ENCODE measurements at places on chromosomes 2 and 18.

GRCh38 chr2:35099342-35099741 lies 1256.2 kb upstream of the CRIM1 start:
- DNase-seq: no peak

DNA sequence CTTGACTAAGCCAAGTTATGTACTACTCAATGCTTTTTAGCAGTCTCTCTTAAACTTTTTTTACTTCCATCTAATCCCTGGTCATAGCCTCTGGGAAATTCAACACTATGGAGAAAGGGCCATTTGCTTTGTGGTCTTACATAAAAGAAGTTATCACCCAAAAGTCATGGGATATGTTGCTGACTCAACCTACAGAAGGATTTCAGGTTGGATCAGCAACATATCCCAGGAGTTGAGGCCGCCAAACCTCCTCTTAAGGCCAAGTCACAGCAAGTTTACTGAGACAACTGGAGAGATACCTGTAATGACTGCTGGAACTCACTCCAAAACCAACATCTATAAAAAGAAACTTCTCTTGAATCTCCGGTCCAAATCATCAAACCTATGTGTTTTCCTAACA lies 141.1 kb downstream of the IRS1 start:
- DNase-seq: no peak

DNA sequence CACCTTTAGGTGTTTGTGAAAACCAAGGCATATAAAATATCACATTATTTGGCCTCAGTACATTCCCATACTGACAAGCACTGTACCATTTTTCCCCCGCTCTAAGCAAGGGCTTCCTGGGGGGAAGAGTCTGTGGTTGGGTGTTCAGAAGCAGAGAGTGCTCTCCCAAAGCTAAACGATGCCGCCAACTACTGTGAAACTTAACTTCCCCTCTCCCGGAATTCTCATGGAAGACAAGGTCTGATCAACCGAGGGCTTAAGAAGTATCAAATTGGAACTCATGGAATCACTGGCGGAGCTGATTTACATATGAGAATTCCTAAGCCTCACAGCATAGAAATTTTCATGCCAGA lies 433 bp upstream of the MFF start:
- DNase-seq: no peak

DNA sequence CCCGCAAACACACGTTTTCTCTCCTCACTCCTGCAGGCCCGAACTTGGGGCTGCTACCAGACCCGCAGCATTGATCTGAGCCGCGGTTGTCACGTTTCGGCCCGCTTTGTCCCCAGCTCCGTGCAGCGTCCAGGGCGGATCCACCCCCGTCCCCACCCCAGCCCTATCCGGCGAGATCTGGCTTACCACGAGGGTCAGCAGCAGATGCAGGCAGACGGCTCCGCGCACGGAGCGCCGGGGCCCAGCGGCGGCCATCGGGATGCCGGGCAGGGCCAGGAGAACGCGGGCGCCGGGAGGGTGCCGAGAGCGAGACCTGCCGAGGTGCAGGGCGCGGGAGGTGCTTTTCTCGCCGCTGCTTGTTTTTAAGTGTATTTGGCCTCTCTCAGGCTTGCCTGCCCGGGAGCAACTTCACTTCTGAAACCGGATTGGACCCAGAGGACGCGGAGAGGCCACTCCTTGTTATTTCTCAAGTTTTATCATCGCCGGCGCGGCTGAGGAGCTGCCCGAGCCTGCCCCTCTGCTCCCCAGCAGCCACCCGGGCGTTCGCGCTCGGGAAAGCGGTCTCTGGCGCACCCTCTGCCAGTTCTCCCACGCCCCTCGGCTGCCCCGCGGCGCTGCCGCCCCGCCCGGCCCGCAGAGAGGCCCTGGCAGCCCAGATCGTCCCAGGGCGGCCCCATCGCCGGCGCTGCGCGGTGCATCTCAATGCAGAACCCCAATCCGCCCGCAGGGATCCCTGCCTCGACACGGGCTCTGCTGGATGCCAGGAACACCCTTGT lies at the start of gene DSC3:
DSC3 (minus strand) TSS at position 337 of the 776 bp plus-strand sequence; CDS start at position 255, 82 bp downstream.
- DNase-seq: no peak

DNA sequence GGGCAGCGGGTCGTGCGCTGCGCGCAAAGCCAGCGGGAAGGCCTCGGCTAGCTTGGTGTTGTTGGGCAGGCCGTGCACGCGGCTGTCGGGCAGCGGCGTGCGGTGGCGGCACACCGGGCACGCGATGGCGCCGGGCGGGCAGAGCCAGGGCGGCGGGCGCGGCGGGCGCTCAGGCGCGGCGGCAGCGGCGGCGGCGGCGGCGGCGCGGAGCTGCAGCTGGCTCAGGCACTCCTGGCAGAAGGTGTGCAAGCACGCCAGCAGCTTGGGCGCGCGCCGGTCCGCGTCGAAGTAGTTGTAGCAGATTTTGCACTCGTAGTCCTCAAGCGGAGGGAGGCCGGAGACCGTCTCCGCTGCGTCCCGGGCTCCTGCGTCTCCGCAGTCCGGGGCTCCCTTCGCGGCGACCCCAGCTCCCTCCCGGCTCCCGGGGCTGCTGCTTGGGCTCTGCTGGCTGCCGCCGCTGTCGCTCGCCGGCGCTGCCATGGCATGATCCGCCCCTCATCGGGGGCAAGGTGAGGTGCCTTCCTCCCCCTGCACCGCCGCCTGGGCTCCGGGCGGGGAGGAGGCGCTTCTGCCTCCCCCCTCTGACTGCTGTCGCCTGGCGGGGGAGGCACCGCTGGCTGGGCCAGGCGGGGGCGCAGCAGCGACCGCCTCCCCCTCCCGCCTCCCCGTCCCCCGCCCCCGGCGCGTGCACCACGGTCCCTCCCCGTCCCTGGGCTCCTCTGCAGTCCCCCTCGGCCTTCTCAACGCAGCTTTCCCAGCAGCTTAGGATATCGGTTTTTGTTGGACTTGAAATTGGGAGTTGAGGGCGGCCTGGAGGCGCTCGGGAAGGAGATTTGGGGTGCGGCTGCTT lies 21.0 kb upstream of the PAX3 start:
- DNase-seq: no peak

DNA sequence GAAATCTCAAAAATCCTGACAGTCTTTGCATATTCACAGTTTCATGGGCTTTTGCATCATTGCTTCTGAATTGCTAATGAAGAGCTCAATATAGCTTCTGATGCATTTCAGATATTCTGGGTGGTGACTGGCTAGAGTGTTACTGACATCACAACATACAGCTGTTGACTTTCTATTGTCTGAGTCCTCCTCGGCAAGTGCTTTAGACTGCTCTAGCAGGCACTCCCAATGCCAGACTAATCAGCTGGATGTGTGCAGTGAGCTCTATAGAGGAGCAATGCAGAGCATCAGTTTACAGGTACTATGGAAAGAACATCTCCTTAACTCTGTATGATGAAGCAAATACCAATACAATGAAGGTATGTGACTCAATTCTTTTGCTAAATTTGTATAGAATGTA lies 54.9 kb downstream of the R3HDM1 start:
- no peak for DNase-seq

DNA sequence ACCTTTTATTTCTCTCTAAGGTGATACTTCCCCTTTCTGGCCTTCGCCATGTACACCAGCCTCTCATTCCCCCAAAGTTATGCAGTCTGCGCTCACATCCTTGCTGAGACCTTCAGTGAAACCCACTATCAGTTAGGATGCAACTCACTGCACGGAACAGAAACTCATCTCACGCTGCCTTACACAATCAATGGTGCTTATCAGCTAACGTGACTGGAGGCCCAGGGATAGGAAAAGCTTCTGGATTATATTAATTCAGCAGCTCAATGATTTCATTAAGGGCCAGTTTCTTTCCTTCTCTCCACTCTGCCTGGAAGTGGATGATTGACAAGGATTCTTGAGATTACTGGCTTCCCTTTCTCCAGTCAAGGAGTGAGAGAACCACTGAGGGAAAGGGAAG lies 44.8 kb downstream of the CDH2 start:
- no peak for DNase-seq

DNA sequence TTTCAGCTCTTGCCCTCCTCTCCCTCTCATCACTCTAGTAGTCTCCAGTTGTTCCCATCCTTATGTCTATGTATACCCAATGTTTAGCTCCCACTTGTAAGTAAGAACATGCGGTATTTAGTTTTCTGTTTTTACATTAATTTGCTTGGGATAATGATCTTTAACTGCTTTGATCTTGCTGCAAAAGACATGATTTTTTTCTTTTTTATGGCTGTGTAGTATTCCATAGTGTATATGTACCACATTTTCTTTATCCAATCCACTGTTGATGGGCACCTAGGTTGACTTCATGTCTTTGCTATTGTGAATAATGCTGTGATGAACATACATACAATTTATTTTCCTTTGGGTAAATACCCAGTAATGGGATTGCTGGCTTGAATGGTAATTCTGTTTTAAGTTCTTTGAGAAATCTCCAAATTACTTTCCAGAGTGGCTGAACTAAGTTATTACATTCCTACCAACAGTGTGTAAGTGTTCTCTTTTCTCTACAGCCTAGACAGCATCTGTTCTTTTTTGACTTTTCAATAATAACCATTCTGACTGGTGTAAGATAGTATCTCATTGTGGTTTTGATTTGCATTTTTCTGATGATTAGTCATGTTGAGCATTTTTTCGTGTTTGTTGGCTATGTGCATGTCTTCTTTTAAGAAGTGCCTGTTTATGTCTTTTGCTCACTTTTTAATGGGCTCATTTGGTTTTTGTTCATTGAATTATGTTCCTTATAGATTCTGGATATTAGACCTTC lies 179.6 kb upstream of the SLC39A10 start:
- no peak for DNase-seq

DNA sequence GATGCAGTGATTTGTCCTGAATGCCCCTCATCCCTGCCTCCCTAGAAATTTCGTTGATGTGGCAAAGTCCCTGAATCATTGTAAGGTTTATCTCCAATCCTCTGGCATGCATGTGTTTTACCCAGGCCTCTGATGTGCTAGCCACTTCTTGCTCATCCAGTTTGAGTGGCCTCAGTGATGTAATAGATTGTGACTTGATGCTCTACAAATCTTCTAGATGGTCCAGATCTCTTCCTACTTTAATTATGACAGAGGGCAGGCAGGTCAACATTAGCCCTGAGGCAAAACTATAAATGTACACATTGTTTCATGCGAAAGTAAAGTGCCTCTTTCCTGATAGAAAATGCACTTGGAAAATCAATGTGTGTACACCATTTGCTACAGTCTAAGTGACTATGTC lies 54.5 kb downstream of the LONRF2 start:
- DNase-seq: no peak

DNA sequence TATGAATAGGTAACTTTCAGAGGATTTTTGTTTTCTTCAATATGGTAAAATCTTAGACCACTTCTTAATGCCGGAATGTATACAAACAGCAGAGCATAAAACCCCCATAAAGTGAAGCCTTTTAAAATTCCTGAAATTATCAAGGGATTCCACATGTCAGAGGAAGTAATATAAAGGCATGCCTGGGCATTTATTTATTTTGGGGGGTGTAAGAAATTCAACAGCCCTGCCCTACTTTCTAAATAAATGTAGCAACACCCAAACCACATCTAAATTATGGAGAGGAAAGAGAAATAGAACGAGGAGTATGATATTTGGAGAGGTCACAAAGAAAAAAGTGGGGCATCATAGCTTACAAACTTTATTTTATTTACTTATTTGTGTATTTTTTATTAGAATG lies 9.9 kb downstream of the CHST9 start:
- DNase-seq: no peak

Measured in SHP77 treated with DMSO at 0.1 percent for 48 hours (cell line).